Mucosa of gallbladder (tissue), 1 donor: ENCODE measurements at places on chromosomes 12 and 14. TPM values are rescaled to one million over a fixed set of nuclear protein-coding genes. Genes with fewer than 3 reads are reported as not detected.

DNA sequence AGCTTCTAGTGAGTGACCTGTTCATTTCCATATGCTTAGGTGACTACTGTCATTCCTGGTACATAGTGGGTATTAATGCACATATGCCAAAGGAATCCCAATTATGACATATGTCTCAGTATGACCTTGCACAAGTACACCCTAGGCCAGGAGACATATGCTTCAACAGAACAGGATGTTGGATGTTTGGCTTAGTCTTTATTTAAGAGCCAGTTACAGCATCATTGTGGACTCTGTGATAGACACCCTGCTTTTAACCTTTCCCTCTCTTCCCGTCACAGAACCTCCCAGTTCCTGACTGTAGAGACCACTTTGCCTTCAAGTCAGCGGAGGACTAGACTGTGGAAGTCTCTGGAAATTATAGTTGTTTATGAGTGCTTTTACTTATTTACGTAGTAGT lies 72.9 kb downstream of the DAAM1 start:
- DNase-seq: no peak

- no peak for DNase-seq
Measured at GRCh38 chr12:65612440-65612839, 211.8 kb upstream of the HMGA2 start.

GRCh38 chr12:123973552-123974341 lies 732 bp downstream of the ZNF664 start:
- DNase-seq: peak; percentile 27

GRCh38 chr12:54017878-54018467 lies 9.2 kb downstream of the HOXC8 start:
- peak; percentile 60 for DNase-seq

- peak; percentile 16 for DNase-seq
Measured at GRCh38 chr14:71403656-71404055, 496.4 kb downstream of the PCNX1 start.

DNA sequence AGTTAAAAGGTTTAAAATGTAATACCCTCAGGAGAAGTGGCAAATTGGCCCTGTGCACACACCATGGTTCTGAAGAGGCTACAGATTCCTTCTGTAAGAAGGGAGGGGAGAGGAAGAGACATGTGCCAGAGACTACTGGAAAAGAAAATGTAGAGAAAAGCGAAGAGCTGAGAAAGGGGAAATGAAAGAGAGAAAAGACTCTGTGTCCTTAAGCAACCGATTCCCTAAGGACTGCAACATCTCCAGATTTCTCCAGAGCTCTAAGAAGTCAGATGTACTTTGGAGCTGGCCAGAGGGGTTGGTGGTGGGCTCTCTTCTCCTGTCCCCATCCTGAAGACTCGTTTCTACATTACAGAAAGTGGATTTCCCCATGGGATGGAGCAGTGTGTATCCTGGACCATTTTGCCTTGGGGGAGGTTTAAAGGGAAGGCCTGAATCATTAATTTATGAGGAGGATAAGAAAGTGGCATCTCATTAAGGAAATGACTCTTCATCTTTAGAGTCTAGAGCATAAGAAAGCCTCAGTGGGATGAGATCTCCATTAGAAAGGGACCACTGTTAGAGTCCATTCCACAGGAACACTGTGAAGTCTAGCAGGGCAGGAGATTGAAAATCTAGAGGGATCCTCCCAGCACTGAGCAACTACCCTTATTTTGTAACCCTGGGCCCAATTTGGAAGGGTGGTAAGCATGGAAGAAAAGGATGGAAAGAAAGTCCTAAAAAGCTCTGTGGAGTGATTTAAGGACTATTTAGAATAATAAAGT lies 45.5 kb upstream of the FUT8 start:
- DNase-seq: no peak

GRCh38 chr12:92408072-92408900 lies 262.6 kb upstream of the BTG1 start:
- DNase-seq: no peak

DNA sequence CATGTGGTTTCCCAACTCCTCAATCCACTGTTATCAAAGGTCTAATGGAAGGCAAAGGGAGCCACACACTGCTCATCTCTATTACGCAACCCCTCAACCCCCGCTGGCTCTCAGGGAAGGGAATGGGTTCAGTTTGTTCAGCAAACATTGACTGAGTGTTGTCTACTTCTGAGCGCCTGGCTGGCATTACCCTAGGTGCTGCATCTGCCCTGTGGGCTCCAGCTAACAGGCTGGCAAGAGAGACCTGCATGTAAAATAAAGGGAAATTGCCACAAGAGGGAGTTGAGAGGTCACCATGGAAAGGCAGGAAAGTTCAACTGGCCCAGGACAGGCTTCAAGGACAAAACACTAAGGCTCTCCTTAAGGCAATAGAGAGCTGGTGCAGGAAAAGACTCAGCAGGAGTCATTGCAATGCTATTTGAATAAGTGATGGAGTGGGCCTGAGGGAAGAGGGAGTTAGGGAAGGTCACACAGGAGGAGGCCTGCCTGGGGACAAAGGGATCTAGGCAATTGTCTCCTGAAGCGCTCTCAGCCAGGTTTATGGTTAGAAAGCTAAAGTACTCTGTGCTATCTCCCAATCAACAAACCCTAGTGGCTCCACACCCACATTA lies 5.5 kb upstream of the ZNF740 start:
- no peak for DNase-seq

DNA sequence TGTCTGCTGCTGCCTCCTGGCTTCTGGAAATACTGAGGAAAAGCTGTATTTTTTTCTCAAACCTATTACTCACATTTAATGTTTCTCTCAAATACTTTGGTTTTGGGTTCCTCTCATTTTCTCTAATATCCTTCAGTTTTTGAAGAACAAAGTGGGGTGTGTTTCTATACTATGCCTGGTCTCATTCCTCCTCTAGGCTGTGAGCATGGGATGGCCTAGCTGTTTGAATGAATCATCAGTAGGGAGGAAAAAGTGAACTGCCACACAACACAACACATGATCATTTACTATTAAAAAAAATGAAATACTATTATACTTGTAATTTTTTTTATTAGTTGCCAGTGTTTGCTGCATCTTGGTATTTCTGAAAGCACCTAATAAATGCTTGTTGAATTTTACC lies 11.3 kb upstream of the SMCO3 start:
- no peak for DNase-seq

GRCh38 chr12:57693317-57693658 lies 644 bp upstream of the OS9 start:
- no peak for DNase-seq

DNA sequence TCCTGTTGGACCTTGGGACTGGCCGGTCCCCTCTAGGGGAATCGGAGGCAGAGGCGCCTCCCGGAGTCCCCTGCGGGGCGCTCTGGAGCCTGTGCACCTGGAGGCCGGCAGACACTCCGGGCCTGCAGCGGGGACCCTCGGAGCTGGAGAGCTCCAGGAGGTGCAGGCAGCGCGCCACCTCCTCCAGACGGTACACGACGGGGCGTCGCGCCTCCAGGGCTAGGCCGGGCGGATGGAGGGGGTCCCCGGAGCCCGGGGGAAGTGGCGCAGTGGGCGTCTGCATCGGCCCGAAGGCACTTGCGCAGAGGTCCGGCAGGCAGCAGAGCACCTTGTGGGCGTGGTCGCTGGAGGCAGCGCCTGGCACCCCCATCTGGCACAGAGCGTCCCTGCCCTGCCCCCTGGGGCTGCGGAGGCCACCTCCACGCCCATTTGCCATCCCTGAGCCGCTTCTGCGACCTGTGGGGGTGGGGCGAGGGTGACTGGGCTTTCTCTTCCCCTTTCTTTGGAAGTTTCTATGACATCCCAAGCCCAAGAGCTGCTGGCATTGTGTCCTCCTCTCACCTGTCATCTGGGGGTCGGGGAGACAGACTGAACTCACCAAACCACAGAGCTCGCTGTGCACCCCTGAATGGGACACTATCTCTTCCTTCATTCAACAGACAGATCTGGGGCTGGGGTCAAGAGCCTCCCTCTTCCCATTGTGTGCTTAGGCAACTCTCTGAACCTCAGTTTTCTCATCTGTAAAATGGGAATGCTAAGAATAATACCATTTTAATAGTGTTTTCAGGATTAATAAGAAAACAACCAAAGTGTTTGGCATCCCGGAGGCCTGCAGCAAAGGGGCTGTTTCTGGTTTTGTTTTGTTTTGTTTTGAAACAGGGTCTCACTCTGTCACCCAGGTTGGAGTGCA lies 37.5 kb upstream of the CORO1C start:
- peak; percentile 53 for DNase-seq

DNA sequence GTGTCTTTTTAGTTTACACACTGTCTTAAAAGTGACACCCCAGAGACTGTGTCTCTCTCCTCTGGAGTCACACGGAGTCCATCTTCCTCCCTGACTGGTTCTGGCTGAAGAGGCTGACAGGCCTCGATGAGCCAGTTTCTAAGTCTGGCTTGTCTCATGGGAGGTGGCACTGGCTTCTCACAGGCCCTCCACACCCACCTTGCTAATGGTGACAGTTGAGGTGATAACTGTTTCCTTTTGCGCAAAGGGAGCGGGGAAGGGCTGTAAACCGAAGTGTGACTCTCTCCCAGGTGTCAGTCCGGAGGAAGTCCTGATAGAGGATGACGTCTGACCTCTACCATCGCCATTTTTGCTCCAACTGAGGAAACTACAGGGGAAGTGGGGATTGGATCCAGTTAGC lies 30.2 kb downstream of the KCTD10 start:
- no peak for DNase-seq

GRCh38 chr12:58074259-58074658 lies 132.9 kb downstream of the ATP23 start:
- no peak for DNase-seq

- no peak for DNase-seq
Measured at GRCh38 chr12:126518596-126519200, 1453.5 kb downstream of the AACS start.

DNA sequence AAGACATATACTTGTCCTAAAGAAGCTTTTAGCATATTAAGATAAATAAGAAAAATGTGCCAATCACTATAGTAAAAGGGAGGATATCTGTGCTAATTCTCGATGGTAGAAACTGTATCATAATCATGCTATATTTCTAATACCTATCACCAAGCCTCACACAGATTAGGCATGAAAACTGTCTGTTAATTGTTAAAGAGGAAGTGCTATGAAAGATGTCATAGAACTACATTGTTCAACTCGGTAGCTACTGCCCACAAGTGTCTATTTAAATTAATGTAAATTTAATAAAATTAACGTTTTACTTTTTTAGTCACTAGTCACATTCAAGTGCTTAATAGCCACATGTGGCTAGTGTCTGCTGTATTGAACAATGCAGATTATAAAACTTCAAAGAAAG lies 77.5 kb upstream of the KICS2 start:
- DNase-seq: no peak

DNA sequence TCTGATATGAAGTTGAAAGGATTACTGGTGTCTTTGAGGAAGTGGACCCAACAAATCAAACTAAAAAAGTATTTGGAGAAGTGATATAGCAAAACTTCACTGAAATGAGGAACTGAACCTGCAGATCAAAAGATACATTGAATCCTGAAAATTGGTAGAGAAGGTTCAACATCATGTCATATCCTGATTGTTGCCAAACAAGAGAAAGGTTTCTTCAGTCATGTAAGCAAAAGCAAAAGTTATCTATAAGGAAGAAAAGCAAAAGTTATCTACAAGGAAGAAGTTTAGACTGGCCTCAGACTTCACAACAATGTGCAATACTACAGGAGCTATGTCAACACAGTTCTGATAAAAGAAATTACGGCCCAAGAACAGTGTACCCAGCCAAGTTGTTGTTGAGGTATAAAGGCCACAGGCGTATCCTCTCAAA lies 142.7 kb downstream of the RAD51B start:
- peak; percentile 45 for DNase-seq

- no peak for DNase-seq
Measured at GRCh38 chr12:6662602-6662905, 365 bp downstream of the ING4 start.

- DNase-seq: no peak
Measured at GRCh38 chr12:58819345-58819744, 101.0 kb downstream of the LRIG3 start.

DNA sequence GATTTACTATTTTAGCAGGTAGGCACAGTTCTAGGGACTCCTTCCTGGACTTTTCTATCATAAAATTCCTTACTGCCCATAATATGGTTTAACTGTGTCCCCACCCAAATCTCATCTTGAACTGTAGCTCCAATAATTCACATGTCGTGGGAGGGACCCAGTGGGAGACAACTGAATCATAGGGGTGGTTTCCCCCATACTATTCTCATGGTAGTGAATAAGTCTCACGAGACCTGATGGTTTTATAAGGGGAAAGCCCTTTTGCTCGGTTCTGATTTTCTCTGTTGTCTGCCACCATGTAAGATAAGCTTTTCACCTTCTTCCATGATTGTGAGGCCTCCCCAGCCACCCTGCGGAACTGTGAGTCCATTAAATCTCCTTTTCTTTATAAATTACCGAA lies 10.0 kb upstream of the ETV6 start:
- no peak for DNase-seq

DNA sequence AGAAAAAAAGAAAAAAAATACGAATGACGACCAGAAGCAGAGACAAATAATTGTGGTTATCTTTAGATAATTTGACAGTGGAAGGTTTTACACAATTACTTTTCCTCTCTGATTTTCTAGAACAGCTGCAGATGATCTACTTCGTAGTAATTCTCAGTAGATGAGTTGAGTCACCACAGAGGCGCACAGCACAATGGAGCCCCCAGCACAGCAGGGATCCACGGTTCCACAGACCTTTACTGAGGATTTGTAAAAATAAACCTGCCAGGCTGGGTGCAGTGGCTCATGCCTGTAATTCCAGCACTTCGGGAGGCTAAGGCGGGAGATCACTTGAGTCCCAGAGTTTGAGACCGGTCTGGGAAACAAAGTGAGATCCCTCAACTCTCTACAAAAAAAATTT lies 29.3 kb downstream of the AMN start:
- DNase-seq: no peak

DNA sequence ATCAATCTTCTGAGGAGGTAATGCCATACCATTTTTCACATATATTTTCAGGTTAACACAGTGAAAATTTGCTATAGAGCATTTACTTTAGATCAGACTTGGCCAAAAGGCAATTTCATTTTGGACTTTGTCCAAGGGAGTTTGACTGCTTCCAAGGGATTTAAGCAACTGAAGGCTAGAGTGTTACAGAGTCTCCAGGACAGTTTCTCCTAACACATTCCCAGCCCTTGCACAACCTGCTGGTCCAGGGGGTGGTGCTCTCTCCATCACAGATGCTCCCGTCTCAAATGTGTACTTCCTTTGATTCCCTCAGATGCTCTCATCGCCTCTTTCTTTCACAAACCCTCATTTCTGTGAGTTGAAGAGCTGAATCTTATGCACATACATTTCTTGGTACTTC lies 143.1 kb downstream of the TPH2 start:
- no peak for DNase-seq

- DNase-seq: no peak
Measured at GRCh38 chr14:22395803-22396202, 193.2 kb downstream of the DAD1 start.

The NOXRED1 gene
- 0.37 TPM for total RNA-seq

The OTX2 gene
- total RNA-seq: not detected

The ADSS1 gene
- 49.3 TPM for total RNA-seq

The FOXA1 gene
- total RNA-seq: 17.3 TPM

The OLR1 gene
- total RNA-seq: 10.1 TPM

The ANO4 gene
- total RNA-seq: 0.12 TPM

The PRIMA1 gene
- total RNA-seq: 5.0 TPM

The DPY19L2 gene
- 5.4 TPM for total RNA-seq

The ST8SIA1 gene
- 2.4 TPM for total RNA-seq

The RNASE2 gene
- total RNA-seq: 1.8 TPM

The PXN gene
- 119 TPM for total RNA-seq

The ITGA7 gene
- 152 TPM for total RNA-seq

The HRK gene
- 0.03 TPM for total RNA-seq

The PTHLH gene
- total RNA-seq: 103 TPM

The TSPAN11 gene
- total RNA-seq: 6.7 TPM

The HCAR2 gene
- not detected for total RNA-seq

The ABHD12B gene
- 1.0 TPM for total RNA-seq

The KCNK10 gene
- total RNA-seq: 0.60 TPM

The LMO3 gene
- total RNA-seq: 8.1 TPM
